ENCODE measurements at places on chromosomes 11 and 22.

- DNase-seq, result peak; percentile 99
Measured at GRCh38 chr22:35299673-35300499, at the start of gene TOM1. Gene TOM1 (plus strand): TSS chr22:35299894. CDS start chr22:35299929, 35 bp downstream.

DNA sequence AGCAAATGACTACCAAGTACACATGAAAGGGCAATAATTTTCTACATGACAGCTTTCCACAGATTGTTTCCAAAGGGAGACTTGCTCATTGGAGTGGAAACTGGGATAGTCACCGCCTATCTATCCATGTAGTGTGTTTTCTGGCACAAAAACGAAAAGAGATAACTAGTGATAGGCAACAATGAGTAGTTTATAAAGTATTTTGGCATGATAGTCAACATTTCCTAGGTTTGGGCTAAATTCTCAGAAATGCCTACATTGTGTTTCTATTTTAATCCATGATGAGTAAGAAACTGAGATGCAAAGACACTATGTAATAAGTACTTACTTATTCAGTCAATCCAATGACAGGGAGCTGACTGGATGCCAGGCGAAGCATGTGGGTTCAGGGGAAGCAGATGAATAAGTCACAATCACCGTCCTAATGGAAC is 1129.1 kb downstream of the DLG2 start:
- DNase-seq, result no peak

DNA sequence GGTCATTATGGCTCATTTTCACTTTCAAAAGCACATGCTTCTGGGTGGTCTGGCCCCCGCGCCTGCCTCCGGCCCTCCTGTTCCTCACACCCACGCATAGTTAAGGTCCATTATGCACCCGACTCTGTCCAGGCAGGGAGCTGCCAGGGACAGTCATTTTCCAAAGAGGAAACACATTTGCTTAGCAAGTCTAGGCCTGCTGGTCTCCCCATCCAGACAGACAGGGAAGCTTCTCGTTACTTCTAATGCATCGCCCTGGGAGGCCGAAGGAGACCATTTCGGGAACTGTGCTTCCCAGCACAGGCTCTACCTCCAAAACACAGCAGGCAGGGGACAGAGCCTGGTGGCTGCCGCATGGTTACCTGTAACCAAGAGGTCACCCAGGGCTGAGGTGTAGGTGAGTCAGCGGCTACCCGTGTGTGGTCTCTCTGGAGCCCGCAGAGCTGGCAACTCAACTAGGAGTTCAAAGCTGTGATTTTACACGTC is 87.1 kb upstream of the SHANK2 start:
- no peak for DNase-seq

DNA sequence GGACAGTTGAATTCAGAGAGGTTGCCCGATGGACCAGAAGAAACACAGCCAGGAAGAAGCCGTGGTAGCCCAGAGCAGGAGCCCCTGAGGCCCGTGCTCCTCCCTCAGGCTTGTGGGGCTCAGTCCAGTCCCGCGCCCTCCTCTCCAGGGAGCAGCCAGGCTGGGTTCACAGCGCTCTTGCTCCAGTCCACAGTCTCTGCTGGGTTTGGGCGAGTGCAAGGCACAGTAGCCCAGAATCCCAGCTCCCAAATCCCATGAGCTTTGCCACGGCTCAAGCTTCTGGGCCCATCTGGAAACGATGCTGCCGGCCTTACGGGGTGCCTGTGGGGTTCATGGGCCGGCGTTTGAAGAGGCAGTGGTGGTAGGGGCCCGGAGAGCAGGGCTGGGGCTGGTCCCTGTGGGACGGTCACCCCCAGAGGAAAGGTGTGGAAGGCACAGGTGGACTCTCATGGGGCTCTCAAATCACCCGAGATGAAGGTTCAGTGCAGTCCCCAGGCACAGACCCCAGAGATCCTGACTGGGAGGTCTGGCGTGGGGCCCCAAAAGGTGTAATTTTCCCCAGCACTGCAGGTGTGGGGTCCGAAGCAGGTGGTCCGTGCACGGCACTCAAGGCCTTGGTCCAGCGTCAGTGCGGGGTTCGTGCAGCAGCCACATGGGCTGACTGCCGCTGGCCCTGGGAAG is 30.6 kb upstream of the ATXN10 start:
- no peak for DNase-seq

GRCh38 chr22:37462983-37463382 is 23.2 kb downstream of the MFNG start:
- DNase-seq, result no peak

DNA sequence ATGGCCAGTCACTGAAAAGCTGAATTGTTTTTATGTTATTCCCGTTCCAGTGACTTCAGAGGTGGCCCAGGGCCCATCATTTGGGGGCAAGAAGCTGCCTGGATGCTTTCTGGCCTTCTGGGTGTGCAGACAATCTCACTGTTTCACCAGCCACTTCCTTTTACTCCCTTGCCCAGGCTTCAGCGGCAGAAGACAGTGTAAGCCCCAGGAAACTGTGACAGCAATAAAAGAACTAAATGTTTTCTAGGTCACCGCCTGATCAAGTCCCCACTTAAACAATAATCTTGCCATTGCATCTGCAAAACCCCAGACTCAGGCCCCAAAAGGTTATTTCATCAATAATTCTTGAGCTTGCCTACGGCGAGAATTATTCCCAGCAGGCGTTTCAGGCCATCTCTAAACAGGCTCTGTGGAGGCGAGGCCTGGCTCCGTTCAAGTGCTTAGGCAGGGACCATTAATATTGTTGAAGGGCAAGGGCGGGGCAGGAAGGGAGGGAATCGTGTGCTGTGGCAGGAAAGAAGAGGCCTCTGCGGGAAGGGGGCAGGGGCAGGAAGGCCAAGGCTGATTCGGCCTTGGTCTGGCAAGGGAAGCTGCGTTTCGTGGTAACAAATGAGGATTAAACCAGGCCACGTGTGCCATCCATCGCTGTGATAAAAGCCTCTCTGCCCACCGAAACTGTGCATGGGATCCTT is 252.3 kb downstream of the KIRREL3 start:
- no peak for DNase-seq

- DNase-seq, result no peak
Measured at GRCh38 chr11:35126000-35126878, 12.7 kb upstream of the CD44 start.

DNA sequence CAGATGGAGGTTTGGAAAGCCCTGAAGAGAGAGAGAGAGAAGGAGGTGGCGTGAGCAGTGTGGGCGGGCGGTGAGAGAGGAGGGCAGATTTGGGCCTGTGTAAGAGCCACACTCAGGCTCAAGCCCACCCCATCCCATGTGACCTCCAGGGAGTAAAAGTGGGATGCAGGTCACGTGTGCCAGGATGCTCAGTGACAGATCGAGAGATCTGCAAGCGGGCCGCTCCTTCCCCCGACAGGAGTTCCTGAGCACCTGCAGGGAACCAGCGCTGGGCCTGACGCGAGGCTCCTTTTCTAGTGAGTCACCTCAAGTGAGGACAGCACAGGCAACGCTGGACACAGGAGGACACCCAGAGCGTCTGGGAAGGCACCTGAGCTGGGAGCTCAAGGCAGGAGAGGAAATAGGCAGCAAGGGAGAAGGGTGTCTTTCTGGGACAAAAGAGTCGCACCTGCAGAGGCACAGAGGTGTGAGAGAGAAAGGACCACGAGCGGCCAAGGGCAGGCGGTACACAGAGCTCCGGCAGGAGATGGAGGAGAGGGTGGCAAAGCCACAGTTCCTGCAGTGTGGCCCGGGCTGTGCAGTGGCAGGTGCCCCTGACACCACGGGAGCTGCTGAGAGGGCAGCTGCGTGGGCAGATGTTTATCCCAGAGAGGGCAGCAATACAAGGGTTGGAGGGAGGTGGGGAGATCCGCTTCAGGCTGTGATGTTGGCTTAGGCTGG is 1294.8 kb downstream of the TBC1D22A start:
- DNase-seq, result no peak

DNA sequence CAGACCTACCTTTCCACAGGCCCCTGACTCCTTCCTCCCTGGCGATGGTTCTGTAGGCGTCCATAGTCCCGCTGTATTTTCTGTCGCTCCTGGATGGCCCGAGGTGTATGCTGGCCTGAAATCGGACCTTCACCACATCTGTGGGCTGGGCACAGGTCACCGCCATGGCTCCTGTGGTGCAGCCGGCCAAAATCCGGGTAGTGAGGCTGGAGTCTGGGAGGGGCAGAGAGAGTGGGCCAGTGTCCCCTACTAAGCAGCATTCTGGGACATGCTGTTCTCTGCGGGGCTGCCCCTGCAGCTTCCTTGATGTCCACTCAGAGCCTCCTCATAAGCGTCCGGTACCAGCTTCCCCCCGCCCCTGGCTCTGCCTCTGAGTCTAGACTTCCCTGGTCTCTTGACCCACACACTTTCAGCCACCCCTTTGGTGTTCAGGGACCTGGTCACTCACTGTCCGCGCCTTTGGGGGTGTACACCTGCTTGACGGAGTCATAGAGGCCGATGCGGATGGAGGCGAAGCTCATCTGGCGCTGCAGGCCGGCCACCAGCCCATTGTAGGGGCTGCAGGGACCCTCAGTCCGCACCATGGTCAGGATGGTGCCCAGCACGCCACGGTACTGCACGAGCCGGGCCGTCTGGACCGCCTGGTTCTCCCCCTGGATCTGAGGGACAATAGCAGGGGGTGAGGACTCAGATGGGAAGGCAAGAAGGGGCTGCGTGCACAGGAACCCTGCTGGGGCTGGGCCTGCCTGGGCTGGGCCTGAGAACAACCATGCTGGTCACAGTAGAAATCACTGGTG is 3.0 kb downstream of the UCP3 start:
- no peak for DNase-seq
